Right ventricle myocardium inferior (tissue), 1 donor: ENCODE measurements at places on chromosomes 5 and 9.

GRCh38 chr5:167999182-167999581 is 292.3 kb upstream of the WWC1 start:
- no peak for DNase-seq

GRCh38 chr5:78405829-78406750 is 45.7 kb downstream of the SCAMP1 start:
- no peak for DNase-seq

DNA sequence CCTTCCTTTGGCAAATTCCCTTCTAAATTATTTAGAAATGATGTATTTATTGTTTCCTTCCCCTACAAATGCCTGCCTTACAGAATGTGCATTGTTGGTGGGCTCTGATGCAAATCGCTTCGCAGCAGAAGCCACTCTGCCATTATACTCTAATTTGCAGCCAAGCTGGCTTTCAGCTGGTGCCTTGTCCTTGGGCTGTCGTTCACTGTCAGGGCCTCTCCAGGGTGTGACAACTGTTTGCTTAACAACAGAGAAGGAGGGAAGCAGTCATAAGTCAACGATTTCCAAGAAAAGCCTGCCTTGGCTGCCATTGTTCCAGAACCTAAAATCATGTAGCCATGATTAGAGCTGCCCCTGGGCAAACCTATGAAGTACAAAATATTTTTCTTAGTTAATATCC is 260.1 kb upstream of the RGMB start:
- DNase-seq: no peak

DNA sequence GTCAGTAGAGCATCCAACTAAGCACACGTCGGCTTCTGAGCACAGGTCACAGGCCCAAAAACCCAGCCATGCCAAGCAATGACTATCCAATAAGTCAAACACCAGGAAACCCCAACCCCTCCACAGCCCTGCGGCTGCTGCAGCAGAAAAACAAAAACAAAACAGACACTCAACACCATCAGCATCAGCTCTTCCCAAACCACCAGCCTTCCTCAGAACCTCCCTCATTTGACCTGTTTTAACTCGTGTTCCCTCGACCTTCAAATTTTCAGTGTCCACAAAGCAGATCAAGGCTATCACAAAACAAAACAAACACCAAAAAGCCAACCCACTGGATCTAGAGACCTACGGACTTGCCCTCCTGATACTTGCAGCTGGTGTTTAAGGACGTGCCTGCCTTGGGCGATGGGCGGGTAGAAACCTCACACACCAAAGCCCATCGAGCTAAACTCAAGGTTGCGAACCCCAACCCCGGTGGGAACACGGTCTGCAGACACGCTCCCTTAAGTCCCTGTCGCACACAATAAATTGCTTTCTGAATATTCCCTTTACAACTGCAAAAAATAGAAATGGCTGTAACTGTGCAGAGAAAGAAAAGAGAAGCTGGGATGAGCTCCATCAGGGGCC is 247.1 kb upstream of the ANKRD55 start:
- DNase-seq: no peak

DNA sequence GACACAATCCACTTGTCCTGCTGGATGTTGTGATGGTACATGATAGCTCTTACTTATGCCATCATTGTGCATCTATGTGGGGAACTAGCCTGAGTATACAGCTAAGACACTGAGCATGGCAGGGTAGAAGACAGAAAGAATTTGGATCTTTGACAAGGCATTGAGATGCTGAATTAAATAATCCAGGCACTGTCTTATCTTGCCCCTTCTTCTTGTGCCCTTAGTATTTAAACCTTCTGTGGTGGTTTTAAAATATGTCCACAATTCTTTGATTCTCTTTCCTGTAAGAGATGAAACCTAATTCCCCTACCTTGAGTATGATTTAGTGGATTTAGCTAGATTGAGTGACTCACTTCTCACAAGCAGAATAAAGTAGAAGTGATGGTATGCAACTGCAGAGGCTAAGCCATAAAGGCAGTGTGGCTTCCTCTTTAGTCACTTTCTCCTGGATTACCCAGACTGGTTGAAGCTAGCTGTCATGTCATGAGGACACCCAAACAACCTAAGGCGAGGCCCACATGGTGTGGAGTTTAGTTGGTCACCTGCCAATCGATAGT is 174.0 kb upstream of the NREP start:
- DNase-seq: no peak
